ENCODE measurements at places on chromosomes 5 and 9.

DNA sequence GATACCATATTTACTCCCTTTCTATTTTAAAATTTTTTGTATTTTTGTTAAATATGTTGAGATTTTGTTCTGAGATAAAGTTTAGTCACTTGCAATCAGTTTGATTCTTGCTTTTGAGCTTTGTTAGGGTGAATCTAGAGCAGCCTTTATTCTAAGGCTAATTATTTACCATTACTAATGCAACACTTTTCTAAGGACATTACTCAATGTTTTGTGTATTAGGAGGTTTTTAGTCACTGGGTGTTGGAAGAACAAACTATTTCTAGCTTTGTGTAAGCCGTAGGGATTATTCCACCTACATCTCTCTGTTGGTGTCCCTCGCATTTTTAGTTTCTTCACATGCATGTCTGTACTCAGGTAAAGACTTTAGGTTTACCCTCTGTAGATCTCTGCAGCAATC is 379.5 kb upstream of the CD180 start:
- no peak for DNase-seq

DNA sequence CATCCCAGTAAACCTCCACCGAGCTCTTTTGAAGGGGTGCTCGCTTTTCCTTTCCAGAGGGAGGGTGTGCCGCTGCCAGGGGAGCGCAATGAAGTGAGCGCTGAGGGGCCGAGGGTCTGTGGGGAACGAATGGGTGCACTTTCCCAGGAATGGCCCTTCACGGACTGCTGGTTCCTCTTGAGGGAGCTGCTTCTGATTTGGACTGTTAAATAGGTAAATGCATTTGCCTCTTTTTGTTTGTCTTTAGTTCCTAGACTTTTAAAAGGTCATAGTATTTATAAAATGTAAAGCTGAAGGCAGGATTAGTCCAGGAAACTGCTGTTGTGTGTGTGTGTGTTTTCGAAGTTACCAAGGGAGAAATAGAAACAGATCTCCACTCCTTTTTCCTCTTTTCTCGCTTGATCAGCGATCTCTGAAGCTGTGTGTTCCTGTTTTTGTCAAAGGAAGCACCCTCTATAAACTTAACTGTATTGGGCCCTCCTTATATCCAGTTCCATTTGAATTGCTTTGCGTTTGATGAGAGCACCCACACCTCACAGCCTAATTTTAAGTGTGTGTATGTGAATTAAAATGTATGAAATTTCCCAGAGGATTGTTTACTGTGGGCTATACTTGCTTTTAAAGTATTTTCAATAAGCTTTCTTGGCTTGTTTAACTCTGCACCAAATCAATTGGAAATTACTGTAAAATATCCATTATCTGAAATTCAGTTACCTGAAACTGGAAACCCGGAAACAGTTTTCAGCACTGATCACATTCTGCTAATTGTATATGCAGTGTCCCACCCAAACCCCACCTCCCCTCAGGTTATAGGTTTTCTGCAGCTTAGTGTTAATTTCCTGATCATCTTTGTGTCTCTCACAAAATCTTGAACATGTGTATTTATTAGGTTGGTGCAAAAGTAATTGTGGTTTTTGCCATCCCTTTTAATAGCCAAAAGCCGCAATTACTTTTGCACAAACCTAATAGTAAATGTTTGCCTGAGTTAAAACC is 966 bp downstream of the SNX2 start:
- DNase-seq: peak; percentile 18

GRCh38 chr9:6576987-6577386 is 68.5 kb downstream of the GLDC start:
- no peak for DNase-seq

DNA sequence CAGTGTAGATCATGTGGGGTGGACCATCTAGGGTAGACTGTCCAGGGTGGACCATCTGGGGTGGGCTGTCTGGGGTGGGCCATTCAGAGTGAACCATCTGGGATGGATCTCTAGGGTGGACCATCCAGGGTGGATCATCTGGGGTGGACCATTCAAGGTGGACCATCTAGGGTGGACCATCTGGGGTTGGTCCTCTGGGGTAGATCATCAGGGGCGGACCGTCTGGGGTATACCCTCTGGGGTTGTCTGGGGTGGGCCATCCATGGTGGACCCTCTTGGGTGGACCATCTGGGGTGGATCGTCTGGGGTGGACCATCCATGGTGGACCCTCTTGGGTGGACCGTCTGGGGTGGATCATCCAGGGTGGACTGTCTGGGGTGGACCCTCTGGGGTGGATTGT is 64.3 kb downstream of the KCNT1 start:
- DNase-seq: no peak

DNA sequence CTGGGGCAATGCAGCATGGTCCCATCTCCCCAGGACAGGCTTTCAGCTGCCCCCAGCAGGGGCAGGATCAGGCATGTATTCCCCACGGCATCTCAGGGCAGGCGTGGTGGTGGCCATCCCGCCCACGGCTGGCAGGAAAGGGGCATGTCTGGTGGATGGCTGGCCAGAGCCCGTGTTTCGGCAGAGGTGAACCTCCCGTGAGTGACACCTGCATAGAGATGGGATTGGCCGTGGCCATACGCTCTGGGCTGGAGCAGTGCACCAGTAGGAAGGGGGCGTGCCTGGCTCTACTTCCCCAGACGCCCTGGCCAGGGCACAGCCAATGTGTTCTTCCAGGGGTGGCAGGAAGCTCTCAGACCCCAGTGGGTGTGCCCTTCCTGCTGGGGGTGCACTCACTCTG is 139.1 kb downstream of the ZNF354C start:
- DNase-seq: no peak
